ENCODE measurements at places on chromosomes 1 and 21.

GRCh38 chr1:200786788-200787187 lies 48.1 kb downstream of the CAMSAP2 start:
- DNase-seq = no peak

DNA sequence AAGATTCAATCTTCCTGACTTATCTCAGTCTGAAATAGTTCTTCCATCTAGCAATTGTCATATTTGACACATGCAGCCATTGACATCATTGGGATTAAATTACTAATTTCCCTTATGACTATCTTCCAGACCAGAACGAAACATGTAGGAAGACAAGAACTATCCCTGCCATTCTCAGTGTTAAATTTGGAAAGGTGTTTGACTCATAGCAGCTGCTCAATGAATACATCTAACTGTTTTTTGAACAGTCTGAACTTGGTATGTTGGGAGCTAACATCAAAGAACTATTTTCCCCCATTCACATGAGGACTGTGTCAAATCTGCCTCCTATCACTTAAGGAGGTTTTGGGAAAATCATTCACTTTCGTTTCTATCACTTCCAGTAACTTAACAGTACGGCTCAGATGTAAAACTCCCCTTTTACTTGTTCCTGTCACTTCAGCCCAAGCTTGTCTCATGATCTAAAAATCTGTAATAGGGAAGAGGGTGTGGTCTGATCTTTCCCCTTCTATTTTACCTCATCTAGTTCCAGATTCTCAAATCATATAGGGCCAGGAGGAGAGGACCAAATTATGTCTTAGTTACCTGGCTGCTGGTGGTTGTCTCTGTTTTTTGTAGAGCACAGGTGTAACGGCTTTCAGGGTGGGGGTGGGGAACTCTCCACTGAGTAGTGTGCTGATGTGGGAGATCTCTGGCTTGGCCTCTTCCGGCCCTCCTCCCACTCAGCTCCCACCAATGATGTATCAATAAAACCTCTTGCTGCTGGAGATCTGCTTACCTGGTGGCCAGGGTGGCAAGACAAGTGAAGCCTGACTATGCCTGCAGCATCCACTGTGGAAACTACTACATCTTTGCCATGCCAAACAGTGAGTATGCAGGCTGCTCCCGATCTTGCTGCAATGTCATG lies 26.2 kb upstream of the SLAMF1 start:
- no peak for DNase-seq

GRCh38 chr1:208177656-208178055 lies 66.5 kb downstream of the PLXNA2 start:
- DNase-seq = no peak

DNA sequence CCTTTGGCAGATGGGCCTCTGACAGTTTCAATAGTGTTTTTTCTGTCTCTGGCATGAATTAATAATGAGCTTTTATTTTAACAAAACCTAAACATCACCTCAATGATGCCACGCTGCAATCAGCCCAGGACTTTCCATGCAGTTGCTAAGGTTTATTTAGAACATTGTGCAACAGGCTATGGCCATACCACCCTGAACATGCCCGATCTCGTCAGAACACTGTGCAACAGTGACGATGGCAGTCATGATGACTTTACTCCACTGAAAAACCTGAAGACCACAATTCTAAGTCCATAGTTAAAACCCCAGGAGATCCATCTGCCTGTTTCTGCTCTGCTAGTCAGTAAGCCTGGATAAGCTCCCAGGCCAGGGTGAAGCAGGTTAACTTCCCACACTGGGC lies 310.0 kb downstream of the PBX1 start:
- no peak for DNase-seq

- DNase-seq = peak; percentile 47
Observed at GRCh38 chr21:34073032-34073748, at the start of the genes MRPS6 and SLC5A3. Gene MRPS6 (plus strand): TSS chr21:34073578. CDS start chr21:34073701, 123 bp downstream. Gene SLC5A3 (plus strand): TSS chr21:34073578. CDS start chr21:34095199, 21,621 bp downstream.

DNA sequence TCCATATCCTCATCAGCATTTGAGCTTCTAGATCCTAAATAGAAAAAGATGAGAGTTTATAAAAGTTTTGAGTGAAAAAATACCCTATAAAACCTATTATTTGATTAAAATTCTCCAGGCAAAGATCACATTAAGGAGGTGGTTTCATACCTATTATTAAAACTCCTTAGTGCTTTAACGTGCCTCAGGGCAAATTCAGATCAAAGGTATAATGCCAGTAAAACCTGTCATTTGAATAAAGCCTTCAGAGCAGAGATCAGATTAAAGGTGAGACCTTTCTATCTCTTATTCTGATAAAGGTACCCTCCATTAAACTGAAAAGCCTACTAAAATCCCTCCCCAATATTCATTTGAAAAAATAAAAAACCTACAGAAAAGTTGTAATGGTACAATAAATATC lies 34.3 kb upstream of the TRIM33 start:
- no peak for DNase-seq

DNA sequence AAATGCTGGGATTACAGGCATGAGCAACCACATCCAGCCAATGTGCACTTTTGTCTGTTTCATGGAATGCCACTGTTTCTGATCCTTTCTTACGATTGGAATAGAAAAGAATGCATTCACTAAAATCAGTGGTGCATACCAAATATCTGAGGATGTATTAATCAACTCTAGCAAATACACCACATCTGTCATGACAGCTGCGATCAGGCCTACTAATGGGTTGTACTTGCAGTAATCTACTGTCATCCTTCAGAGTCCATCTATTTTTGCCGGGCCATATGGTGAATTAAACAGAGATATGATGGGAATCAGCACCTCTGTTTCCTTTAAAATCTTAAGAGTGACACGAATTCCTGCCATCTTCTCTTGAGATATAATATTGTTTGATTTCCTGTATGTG lies 8.5 kb upstream of the USP1 start:
- DNase-seq = no peak

DNA sequence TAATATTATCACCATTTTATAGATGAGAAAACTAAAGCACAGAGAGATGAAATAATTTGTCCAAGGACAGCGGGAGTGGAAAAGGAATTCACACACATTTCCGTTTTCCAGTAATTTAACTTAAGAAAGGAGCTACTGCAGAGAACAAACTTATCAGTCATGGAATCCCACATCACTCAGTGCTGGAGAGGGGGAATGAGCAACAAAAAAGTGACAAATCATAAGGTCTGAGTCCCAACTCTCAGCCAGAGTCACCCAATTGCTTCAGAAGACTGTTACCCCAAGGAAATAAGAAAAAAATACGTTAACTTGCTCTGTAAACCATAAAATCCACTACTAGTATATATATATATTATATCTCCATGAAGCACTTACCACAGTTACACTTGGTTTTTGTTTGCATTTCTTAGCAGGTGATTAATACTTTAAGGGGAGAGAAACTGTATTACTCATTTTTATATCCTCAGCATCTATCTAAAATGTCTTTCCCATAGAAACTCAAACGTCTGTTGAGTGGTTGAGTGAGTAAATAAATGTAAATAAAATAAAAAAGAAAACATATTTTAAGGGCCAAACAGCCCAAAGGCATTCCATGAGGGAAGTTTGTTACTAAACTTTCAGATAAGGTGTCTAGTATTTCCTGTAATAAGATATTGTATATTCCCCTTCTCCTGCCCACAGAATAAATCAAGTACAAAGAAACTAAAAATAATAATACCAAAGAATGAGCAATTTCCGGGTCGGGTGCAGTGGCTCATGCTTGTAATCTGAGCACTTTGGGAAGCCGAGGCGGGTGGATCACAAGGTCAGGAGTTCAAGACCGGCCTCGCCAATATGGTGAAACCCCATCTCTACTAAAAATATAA lies 76.8 kb downstream of the SLC45A1 start:
- DNase-seq = no peak

DNA sequence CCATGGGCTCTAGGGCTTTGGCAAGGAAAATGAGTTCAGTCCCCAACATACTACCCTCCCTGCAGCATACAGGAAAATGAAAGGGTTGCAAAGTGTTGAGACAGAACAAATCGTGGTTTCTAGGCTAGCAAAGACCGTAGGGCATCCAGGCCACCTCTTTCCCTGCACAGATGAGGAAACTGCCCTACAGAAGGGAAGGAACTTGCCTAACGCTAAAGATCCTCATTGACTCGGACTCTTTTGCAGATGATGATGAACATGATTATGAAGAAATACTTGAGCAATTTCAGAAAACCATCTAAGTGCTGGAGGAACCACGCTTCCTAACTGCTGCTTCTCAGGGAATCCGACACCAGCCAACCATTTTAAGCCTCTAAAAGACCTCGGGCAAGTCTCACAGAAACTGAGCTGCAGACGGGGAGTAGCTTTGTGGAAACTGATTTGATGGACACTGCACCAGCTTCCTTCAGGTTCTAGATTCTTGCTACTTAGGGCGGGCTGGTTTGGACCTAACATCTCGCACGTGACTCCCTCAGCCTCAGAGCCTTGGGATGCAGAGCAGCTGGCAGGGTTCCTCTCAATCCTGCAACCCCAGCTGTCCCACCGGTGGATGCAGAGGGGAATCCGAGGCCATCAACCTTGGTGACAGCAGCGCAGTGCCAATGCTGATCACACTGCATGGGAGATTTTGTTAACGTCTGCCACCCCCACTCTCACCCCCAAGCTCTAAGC lies 13.4 kb downstream of the THEMIS2 start:
- DNase-seq = no peak

DNA sequence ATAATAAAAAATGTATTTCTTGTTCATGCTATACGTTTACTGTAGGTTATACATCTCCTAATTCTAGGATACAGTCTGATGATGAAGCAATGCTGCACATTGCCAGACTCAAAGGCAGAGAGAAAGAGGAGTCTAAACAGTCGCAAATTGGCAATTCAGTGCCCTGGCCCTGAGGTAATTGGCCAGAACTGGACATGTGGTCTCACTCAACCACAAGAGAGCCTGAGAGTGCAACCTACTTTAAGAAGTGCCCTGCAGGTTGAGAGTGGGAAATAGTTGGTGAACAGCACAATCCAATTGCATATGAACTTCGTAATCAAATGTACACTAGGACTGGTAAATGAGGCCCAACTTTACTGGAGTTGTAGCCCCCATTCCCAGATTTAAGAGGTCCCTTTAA lies 5.0 kb upstream of the SLC35A3 start:
- no peak for DNase-seq

- DNase-seq = no peak
Observed at GRCh38 chr1:100657876-100658715, 61.4 kb upstream of the VCAM1 start.

DNA sequence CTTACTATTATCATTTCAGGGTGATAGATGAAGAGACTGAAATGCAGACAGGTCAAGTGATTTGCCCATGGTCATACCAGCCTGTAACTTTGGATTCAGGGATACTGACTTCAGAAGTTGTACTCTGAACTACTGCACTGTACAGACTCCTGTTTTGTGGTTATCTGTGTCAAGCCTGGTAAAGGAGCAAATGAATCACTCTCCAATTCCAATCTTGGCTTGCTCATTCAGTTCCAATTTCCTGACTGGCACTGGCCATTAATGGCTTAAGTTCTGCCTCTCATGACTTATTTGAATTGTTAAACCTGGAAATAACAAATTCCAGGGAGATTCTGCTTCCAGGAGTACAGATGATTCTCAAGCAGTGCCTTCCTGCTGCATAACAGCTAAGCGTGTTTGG lies 45.4 kb upstream of the PLD5 start:
- no peak for DNase-seq

DNA sequence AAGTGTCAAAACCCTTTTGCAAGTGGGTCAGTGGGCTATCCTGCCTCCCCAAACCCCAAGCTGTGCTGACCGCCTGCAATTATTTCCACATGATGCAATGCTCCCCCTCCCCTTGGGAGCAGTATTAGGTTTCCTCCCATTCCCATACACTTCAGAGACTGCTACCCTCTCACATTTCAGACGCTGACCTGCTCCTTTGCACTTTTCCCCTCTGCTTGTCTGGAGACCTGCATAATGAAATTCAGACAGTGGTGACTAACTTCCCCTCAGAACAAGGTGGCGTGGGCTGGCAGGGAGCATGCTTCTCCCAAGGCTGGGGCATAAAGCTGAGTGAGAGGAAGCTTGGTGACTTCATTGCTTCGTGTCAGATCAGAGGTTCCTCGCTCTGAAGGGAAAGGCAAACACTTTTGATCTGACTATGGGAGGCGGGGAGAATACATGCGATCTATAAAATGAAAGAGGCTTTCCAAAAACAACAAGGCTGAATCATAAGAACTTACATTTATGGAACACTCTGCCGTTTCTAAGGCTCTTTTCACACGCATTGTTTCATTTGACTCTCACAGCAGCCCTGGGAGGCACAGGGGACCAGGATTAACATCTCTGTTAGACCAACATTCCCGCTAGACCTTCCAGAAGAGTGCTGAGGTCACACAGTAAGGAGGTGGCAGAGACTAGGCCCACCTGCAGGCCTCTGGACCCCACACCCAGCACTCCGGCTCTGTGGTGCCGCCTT lies 27.5 kb upstream of the ROR1 start:
- DNase-seq = no peak

- DNase-seq = no peak
Observed at GRCh38 chr1:67214420-67215174, 48.3 kb downstream of the IL23R start.

DNA sequence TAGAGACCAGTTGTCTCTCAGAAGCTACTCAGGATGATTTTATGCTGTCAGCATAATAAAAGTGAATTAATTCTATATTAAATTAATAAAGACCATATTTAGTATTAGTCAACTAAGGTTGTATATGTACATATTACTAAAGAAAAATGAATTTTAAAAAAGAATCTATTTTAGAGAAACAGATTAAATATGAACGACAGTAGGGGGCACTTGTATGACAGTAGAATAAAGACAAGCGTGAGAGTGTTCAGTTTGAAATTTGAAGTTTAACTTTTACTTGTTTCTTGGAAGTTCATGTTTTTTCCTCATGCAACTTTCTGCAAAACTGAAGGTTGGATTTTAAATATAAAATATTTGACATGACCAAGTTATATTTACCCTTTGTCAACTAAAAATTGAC lies 67.9 kb upstream of the MACF1 start:
- no peak for DNase-seq

GRCh38 chr21:45640001-45640887 lies 3.3 kb upstream of the PCBP3 start:
- no peak for DNase-seq

DNA sequence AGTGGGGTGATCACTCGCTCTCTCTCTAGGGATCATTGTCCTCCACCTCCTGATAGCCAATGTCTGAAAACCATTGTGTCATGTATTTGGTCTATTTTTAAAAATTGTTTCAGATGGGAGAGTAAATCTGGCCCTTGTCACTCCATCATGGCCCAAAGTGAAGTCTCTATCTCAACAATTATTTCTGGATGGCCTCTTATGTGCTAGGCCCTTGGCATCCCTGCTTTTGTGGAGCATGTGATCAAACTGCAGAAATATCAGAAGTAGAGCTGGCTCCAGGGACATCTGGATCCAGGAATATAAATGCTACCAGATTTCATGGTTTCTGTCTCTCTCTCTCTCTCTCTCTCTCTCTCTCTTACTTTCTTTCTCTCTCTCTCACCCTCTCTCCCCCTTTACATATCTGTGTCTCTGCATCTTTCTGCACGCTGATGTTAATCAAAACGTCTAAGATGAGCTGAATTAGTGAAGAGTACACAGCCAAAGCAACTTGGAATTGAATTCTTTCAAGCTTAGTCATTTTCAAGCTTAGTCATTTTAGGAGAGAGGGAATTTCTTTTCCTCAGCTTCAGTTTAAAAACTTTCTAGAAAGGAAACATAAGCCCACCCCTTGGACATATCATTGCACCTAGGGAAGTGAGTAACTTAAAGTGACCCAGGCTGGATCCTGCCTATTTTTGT lies 47.4 kb upstream of the DOCK7 start:
- DNase-seq = no peak

- DNase-seq = no peak
Observed at GRCh38 chr1:187074445-187075048, 245.8 kb downstream of the PLA2G4A start.

Data from stimulated activated CD8-positive, alpha-beta memory T cell treated with anti-CD3 and anti-CD28 coated beads, Interleukin-4, amount 100 ng/mL, for 1 hour (primary cell).